ENCODE measurements at places on chromosomes 2 and 18.

DNA sequence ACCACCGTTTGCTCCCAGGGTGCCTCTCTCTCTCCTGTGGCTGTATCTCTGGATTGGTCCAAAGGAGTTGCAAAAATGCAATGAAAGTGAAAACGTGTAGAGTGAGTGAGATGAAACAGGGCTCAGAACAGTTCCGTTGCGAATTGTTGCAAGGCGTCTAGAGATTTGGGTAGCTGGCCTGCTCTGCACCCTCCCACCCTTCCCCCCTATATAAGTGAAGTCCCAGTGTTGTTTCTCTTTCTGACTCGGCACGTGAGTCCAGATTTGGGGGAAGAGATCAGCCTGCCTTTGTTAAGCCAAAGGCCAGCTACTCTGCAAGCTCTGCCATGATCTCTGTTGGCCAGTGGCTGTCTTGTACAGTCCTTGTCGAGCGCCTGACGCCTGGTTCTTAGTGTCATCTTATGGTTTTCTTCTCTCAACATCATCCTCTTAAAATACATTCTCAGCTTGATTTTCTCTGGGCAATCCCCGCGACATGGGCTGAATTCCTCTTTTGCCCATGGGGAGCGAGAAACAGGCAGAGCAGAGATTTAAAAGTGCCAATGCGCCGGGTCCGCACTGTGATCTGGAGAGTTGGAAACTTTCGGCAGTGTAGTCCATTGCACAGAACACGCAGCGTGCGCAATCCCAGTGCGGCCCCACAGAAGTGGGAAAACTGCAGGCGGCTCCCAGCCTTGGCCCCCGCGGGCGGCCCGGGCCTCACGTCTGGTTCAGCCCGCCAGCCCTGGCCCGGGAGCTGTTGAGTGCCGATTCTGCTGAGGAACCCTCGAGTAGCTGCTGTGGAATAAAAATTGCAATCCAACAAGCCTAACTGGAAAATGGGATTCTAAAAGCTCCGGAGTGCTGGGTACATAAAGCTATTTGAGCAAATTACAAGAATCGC is 9.3 kb downstream of the MEIS1 start:
- DNase-seq: no peak

GRCh38 chr18:48583573-48583972 is 44.7 kb downstream of the CTIF start:
- DNase-seq: no peak

DNA sequence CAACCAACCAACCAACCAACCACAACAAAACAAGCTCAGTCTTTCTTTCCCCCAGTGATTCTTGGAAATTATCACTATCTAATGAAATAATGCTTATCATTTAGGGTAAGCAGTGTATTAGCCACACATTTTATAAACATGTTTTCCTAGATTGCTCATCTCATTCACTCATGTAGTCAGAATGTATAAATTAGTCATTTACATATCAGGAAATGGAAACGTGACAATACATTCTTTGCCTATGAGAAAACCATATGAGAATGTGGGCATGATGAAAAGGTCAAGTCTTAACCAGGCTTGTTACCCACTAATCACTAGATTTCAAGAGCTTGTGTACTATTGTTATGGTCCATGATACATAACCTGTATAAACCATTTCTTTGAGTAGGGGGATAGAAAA is 1583.4 kb upstream of the PIK3C3 start:
- DNase-seq: no peak

DNA sequence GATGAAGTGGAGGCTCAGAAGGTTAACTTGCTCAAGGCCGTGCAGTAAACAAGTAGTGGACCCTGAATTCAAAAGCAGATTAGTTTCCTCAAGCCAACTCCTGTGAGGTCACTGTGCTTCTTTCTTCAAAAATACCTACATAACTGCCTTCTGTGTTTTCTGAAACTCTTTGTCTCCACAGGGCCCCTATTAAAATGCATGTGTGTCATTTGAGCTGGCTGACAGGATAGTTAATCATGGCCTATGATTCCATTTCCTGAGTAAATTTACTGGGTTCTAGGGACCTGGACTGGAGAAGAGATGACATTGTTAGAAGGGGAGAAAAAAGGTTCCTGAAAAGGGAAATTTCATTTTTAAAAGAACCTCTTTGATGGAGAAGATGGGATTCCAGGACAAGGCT is 12.9 kb upstream of the DTNA start:
- no peak for DNase-seq

DNA sequence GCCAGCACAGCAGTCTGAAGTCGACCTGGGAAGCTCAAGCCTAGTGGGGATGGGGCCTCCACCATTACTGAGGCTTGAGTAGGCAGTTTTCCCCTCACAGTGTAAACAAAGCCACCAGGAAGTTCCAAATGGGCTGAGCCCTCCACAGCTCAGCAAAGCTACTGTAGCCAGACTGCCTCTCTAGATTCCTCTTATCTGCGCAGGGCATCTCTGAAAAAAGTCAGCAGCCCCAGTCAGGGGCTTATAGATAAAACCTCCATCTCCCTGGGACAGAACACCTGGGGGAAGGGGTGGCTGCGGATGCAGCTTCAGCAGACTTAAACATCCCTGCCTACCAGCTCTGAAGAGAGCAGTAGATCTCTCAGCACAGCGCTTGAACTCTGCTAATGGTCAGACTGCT is 218.4 kb upstream of the VRK2 start:
- no peak for DNase-seq

- no peak for DNase-seq
These were observed 602.7 kb downstream of the KCNJ3 start for GRCh38 chr2:155301221-155301620.

- no peak for DNase-seq
These were observed 8.5 kb upstream of the TWIST2 start for GRCh38 chr2:238839428-238839827.

DNA sequence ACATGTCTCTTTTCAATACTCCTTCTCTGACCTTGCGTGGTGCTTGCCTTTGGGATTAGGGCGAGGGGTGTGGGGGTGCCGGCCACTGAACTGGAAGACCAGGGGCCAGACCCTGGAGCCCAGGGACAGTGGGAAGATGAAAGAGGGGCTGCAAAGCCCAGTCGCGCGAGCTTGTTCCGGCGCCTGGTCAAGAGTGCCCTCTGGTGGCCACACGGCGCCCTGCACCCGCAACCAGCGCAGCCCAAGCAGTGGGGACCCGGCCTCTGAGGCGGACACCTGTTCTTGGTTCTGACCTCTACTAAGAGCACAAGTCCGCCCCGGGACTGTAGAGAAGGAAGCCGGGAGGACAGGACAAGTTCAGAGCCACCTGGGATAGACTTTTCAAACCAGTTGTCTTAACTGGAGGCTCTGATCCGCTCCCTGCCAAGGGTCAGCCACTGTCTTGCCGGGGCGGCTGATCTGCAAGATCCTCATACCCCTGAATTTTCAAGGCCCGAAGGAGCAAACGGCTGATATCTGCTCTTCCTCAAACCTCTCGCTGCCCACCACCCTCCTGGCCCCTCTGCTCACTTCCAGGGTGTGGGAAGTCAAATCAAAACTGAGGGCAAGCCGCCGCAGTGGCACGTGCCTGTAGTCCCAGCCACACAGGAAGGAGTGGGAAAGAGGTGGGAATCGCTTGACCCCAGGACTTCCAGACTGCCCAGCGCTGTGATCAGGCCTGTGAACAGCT is 14.9 kb upstream of the MSH6 start:
- DNase-seq: peak; percentile 81

GRCh38 chr2:206337956-206338355 is 63.5 kb downstream of the ZDBF2 start:
- DNase-seq: no peak

GRCh38 chr2:195531754-195532153 is 125.3 kb upstream of the SLC39A10 start:
- no peak for DNase-seq

DNA sequence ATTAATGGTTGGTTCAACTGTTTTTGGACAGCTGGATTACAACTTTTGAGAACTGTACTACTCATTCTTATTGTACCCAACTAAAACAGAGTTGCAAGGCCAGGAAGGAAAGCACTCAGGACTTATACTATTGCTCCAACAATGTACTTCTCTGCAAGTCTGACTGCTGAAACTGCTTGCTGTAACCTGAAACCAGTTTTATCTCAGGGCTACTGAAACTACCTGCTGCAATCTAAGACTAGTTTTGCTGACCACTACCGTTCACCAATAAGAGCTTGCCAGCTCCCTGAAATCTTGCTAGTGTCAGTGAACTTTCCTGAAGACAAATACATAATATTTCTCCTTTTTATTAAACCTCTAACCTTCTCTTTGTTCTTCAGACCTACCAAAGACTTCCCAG is 157.3 kb downstream of the CDCA7 start:
- DNase-seq: no peak

DNA sequence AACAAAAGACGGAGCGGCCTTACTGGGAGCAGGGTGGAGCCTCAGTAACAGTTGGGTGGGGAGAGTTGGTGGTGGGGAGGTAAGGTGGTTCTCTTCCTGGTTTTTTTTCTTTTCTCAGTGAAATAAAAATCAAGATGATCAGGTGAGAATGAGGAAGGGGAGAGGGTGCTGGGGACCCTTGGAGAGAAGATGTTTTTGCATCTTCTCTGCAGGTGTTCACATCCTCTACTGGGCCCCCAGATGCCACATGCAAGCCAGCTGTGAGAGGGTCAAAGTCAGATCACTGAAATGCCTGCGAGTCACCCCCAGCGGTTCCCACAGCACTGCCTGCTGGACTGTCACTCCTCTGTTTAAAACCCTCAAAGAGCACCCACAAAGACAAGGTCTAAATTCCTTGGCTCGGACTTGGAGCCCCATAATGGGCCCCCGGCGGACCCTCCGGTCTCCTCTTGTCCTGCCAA is 69.8 kb upstream of the FHL2 start:
- DNase-seq: no peak

DNA sequence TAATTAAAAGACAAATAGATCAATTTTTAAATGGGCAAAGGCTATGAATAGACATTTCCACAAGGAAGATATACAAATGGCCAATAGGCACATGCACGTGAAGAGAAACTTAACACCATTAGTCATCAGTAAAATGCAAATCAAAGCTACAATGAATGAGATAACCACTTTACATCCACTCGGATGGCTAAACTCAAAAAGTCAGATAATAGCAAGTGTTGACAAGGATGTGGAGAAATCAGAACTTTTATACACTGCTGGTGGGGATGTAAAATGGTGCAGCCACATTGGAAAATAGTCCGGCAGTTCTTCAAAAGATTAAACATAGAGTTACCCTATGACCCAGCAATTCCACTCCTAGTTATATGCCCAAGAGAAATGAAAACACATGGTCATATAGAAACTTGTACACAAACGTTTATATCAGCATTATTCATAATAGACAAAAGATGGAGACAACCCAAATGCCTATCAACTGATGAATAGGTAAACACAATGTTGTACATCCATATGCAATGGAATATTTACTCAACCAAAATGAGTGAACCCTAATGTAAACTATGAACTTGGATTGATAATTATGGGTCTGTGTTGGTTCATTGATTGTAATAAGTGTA is 51.1 kb downstream of the SMAD7 start:
- no peak for DNase-seq

DNA sequence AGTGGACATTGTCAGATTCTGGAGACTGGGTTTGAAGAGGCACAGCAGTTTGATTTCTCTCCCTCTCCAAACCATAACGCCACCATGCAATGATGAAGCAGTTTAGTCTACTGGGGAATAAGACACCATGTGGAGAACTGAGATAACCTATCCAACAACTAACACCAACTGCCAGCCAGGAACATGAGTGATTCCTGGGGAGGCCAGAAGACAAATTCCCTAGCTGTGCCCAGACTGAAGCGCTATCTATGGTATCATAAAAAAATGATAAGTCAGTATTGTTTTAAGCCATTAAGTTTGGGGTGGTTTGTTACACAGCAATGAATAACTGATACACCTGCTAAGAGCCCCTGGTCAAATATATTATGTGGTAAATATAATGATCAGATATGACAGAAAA is 129.3 kb downstream of the EXOC6B start:
- no peak for DNase-seq

DNA sequence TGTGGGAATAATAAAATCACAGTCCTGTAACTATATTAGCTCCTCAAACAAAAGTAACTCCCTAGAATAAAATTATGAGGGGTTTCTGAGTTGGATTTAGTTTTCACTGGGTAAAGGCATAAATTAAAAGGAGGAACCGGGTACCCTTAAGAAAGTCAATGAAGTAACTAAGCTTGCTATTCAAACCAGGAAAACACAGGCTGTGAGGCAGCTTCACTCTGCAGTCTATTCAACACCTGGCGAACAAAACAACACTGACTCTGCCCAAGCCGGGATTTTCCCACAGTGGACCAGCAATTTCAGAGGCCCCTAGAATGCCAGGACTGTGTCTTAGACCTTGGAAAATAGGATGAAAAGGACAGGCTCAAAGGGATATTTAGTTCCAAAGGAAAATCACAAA is 24.6 kb upstream of the CREB1 start:
- no peak for DNase-seq

GRCh38 chr2:149579972-149580882 is 7.3 kb downstream of the MMADHC start:
- peak; percentile 22 for DNase-seq

- no peak for DNase-seq
These were observed 30.1 kb downstream of the SH2D6 start for GRCh38 chr2:85448461-85449213.

- DNase-seq: no peak
These were observed 206.5 kb upstream of the NT5C1B start for GRCh38 chr2:18795906-18796305.

GRCh38 chr2:176104316-176105077 is 2.6 kb upstream of the HOXD11 start:
- DNase-seq: peak; percentile 17

- no peak for DNase-seq
These were observed 76.6 kb upstream of the TEX51 start for GRCh38 chr2:126822115-126822514.

DNA sequence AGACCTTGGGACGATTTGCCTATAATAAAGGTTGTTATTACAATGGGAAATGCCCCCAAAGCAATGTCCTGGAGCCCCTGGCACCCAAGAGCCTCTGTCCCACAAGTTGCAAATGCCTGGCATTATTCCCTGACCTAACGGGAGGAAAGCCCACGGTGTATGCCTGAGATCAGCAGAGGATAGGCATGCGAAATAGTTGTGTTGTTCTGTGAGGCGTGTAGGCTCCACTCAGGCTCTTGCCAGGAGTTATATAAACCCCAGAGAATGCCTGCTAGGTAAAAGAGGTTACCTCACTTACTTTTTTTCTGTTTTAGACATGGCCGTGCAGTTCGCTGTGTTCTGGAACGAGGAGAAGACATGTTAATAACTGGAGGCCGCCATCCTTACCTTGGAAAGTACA is 52.1 kb downstream of the AOX1 start:
- DNase-seq: no peak

DNA sequence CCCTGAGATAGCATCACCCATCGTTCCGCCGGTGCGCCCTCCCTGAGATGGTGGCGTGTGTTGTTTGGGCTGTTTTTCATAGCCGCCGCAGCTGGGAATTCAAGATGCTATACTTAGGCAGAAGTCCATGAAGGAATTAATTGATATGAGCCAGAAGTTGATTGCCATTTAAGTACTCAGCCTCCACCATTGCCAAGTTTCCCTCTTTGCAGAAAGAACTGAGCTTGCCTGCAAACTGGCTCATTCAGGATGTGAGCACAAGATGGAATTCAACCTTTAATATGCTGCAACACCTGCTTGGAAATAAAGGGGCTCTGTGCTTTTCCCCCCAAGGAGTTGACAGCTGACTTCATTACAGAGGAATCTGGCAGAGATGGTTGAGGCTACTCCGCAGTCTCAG is 295.5 kb downstream of the ZNF521 start:
- DNase-seq: no peak

All from erythroblast (primary cell).